ENCODE measurements at places on chromosomes 7 and 10. TPM values are rescaled to one million over a fixed set of nuclear protein-coding genes. Genes with fewer than 3 reads are reported as not detected.

GRCh38 chr7:117424090-117424829, 3.0 kb downstream of the ASZ1 start:
- no peak for DNase-seq

DNA sequence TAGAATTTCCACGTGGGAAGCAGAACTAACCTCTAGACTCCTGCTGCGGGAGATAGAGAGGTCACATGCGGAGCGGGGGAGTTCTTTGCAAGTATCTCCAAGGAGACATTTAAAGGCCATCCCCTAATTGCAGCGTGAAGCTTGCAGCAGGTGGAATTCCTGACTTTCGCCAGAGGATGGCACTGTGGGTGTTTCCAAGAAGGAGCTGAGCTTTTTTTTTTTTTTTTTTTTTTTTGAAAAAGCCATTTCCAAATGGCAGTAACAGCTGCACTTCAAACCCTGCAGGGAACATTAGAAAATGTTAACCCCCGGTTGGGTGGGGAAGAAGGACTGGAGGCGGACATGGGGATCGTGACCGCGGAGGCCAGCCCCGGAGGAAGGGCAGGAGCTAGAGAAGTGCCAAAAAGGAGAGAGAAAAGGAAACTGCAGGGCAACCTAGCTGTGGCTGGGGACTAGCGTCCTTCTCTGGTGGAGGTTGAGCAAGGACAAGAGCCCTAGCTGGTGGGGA, 487.7 kb downstream of the TYW1 start:
- peak; percentile 60 for DNase-seq

- no peak for DNase-seq
These were observed 49.4 kb downstream of the CPEB3 start for GRCh38 chr10:92241501-92241900.

DNA sequence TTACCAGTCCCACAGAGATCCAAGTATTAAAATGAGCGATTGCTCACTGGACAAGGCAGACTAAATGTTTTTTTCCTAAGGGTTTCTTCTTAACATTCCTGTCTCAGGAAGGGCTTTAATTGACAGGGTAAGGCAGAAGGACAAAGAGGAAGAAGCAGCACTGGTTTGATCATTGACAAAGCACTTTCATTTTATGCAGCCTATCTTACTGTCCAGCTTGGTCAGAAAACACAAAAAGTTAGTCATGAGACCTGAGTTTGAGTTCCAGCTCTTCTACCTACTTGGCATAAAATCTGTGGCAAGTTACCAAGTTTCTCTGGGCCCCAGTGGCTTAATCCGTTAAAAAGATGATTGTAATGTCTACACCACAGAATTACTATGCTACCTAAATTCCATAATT, 458.5 kb downstream of the GFRA1 start:
- DNase-seq: no peak

DNA sequence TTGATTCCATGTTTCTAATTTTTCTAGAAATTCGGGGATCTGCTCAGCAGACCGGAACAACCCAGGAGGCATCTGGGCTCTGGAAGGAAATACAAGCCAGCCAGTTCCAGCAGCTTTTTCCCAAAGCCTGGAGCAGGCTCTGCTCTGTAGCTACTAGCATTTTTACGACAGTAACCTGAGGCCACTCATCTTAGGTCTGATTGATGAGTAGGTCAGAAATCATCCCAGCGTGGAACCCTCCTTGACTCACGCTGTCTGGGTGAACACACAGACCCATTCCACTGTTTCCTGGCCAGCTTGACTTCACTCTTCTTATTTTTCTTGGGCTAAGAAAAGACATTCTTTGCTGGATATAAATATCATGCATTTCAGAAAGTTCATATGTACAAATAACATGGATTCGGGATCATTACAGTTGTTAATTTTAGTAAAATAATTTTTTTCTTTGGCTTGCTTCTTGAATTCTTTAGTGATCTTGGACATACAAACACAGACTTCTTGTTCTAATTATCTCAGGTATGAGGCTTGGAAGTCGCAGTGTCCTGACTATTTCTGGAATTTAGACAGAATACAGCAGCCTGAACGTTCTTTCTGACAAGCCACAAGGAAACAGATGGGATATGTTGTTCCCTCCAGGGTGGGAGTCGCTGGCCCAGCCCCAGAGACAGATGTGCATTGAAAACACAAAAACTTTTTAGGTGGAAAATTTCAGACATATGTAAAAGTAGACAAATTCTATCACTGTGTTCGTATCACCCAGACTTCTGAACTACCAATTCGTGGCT, 54.6 kb upstream of the PITRM1 start:
- no peak for DNase-seq

The CASP7 gene
- total RNA-seq: 15.6 TPM

DNA sequence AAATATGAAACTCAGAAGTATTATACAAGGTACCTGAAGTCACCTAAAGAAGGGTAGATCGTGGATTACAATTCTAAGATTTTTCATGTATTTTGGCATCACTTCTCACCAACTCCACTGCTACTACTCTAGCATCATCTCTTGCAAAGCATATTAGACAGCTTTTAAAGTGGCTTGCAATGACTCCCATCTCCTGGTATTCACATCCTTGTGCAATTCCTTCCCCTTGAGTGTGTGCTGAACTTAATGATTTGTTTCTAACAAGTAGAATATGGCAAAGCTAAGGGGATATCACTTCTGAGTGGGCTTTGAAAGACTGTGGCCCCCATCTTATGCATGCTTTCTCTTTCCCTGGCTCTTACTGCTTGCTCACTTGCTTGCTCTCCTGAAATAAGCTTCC, 280.2 kb downstream of the SNX13 start:
- no peak for DNase-seq

DNA sequence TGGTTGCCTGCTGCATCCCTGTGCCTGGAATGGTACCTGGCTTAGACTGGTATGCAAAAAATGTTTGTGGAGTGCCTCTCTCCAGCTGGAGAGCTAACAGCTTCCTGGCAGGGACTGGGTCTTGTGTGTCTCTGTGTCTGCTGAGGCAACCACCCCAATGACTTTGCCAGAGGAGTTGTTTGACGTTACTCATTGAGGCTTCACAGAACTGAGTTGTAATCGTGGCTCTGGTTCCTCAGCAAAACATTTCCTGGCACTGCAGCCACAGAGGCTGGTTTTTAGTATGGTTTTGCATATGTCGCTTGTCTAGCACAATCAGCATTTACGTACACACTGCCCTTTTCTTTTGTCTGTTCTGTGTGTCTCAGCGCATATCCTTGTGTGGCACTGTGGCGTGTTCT, 7.5 kb downstream of the ZNF282 start:
- peak; percentile 82 for DNase-seq

- DNase-seq: no peak
These were observed 61.1 kb downstream of the GRID1 start for GRCh38 chr10:86305521-86305920.

- no peak for DNase-seq
These were observed 13.6 kb downstream of the SPOCK2 start for GRCh38 chr10:72074574-72075375.

- no peak for DNase-seq
These were observed 155.9 kb upstream of the EGR2 start for GRCh38 chr10:62972103-62972502.

GRCh38 chr7:122896509-122896908, 10.2 kb upstream of the CADPS2 start:
- DNase-seq: no peak

- DNase-seq: no peak
These were observed 21.3 kb downstream of the SRPK2 start for GRCh38 chr7:105367458-105367857.

The TDRD1 gene
- total RNA-seq: 0.16 TPM

The GSTO2 gene
- total RNA-seq: 1.3 TPM

The MALRD1 gene
- not detected for total RNA-seq

The C10orf90 gene
- not detected for total RNA-seq

The ZRANB1 gene
- total RNA-seq: 14.9 TPM

DNA sequence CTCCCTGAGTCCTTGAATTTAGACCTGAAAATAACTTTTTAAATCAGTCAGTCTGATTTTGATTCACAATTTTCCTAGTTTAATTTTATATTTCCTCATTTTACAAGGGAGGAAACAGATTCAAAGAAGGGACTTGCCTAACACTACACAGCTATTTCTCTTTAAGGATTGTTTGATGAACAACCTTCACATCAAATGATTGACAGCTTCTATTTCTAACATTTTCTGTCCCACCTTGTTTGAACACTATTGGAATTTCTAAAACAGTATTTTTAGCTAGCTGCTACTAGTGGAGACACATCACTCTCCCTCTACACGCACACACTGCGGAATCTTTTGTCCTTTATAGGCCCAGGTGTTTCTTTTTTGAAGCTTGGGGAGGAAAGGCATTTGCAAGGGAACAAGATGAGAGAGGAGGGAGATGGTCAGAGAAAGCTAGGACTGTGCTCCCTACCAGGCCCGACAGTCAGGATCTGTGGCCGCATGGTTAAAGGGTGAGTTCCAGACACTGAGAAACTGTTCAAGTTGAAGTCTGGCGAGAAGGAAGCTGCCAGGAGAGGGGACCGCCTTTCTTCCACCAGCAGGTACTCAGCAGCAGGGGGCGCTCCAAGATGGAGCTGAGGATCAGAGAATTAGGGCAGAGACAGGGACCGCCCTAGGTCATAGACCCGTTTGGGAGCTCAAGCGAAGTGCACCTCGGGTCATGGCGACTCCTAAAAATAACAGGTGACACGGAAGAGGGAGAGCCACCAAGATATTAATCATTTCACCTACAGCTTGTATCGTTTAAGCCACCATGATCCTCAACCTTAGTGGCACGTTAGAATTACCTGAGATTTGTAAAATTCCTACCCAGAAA, 49.7 kb downstream of the DNAJC12 start:
- DNase-seq: peak; percentile 94

DNA sequence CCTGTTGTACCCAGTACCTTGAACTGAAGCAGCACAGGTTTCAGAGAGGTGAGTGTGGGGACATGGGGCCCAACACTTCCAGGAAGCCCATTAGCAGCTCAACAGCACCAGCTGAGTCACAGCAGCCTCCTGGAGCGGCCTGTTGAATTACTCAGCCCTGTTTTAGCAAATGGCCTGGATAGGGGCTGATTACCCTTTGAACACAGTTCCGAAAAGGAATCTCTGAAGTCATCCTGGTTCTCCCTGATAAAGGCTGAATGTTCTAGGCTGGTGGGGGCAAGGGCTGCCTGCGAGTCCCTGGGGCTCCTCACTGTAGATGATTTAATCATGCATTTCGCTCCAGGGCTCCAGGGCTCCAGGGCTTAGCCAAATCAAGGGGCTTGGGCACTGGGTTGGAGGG, 287.5 kb downstream of the GRID1 start:
- DNase-seq: no peak

- no peak for DNase-seq
These were observed 20.6 kb upstream of the CDCA7L start for GRCh38 chr7:21966271-21966670.

The ALOX5 gene
- total RNA-seq: 2.4 TPM

DNA sequence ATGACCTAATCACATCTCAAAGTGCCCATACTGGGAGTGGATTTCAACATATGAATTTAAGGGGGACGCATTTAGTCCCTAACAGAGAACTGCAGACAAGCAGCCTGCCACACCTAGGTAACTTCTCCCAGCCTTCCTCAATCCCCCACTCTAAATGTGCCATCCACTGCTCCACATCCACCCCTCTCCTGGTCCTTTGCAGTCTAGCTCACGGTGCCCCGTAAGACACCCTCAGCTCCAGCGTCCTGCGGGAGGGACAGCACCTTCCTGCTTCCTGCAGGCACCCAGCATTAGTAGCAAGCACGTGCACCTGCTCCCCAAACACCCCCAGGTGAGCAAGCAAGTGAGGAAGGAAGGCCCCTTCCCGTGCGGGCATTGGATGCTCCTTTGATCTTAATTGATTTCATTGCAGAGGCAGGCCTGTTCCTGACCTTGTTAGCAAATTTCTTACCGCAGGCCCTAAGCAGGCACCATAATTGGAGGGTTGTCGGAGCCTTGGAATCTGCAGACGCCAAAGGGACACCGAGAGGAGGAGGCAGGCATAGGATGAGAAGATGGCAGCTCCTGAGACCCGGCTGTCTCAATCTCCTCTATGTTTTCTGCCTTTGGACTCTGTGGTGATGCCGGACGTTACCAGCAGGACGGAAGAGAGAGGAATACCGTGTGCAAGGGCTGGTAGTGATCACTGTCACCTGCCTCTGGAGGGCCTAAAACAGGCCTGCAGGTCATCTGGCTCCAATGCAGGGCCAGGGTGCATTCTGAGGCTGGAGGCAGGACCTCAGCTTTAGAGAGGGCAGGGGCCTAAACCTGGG, 75.8 kb upstream of the CHST15 start:
- no peak for DNase-seq

GRCh38 chr7:155466814-155467733, 9.1 kb downstream of the EN2 start:
- peak; percentile 77 for DNase-seq

The TWIST1 gene
- total RNA-seq: 7.5 TPM

DNA sequence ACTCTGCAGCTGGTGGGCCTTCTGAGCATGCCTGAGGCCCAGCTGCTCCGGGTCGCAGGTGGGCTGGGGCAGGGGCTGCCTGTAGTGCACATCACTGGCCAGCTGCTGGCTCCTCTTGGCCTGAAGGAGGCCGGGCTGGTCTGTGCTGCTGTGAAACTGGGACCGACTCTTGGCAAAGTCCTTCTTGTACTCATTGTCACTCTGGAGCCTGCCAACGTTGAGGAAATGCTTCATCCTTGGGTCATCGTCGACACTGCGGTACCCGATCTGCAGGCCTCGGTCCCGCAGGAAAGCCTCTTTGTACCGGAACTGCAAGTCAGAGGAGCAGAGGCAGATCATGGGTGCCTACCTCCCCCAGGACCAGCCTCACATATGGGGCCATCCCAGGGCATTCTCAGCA, 37.7 kb downstream of the HABP2 start:
- no peak for DNase-seq

GRCh38 chr7:8443576-8444467, 10.4 kb downstream of the NXPH1 start:
- peak; percentile 58 for DNase-seq

DNA sequence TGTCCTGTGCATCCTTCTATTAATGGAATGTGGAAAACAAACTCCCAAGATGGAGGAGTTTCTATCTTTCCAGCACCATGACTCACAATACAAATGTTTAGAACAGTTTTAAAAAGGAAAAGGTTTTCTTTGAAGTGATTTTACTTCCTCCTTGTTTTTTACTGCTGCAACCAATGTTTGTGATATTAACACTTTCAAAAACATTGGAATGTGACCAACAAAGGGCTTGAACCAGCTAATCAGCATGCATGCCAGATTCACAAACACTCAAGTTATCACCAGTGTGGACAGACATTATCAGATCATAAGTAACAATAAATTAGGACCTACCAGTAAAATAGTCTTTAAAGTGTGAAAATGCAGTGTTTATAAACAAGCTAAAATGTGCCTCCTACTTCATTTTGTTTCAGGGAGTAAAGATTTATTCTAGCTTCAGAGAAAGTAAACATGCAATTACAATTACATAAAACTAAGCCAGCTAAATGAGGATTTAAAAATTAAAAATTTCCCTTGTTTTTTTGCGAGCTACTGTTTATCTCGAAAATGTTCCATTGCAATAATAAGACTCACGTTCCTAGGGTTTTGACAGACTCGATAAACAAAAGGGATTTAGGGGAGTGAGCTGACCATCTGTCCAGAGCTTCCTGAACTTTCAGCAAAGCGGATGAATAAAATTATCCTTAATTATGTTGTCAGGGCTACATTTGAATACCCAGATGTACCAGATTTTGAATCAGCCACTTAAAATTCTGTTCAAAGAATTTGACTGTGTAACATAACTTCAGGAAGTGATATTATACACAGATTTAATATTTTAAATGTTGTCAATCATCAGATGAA, 29.8 kb downstream of the CPVL start:
- no peak for DNase-seq
